ENCODE measurements at places on chromosomes 3 and 15. TPM values are rescaled to one million over a fixed set of nuclear protein-coding genes. Genes with fewer than 3 reads are reported as not detected.
A peak's percentile ranks its signal among the peaks of the same experiment; 100 is the strongest.

GPR160 gene
- total RNA-seq: 2.8 TPM

COL8A1 gene
- total RNA-seq: 5.3 TPM

GP9 gene
- total RNA-seq: not detected

STARD9 gene
- 2.2 TPM for total RNA-seq

SECISBP2L gene
- total RNA-seq: 8.2 TPM

P2RY1 gene
- 5.6 TPM for total RNA-seq

SI gene
- not detected for total RNA-seq

GP5 gene
- not detected for total RNA-seq

HACD2 gene
- total RNA-seq: 48.7 TPM

KCNMB2 gene
- not detected for total RNA-seq

SELENOT gene
- total RNA-seq: 239 TPM

MELTF gene
- 97.0 TPM for total RNA-seq

CCDC54 gene
- not detected for total RNA-seq

BFSP2 gene
- not detected for total RNA-seq

ZKSCAN7 gene
- 0.10 TPM for total RNA-seq

CNTN6 gene
- total RNA-seq: not detected

CHRNA3 gene
- not detected for total RNA-seq

- no peak for DNase-seq
Observed at GRCh38 chr15:22839046-22839695, 705 bp downstream of the NIPA2 start.

GRCh38 chr3:40875581-40875980, 323.7 kb upstream of the CTNNB1 start:
- DNase-seq: no peak

- DNase-seq: no peak
Observed at GRCh38 chr3:55963601-55964000, 476.5 kb upstream of the WNT5A start.

- no peak for DNase-seq
Observed at GRCh38 chr15:93900476-93901400, 330.6 kb upstream of the MCTP2 start.

GRCh38 chr3:195094191-195094921, 176.6 kb downstream of the XXYLT1 start:
- no peak for DNase-seq

- DNase-seq: no peak
Observed at GRCh38 chr15:83694536-83694935, 40.6 kb downstream of the ADAMTSL3 start.

DNA sequence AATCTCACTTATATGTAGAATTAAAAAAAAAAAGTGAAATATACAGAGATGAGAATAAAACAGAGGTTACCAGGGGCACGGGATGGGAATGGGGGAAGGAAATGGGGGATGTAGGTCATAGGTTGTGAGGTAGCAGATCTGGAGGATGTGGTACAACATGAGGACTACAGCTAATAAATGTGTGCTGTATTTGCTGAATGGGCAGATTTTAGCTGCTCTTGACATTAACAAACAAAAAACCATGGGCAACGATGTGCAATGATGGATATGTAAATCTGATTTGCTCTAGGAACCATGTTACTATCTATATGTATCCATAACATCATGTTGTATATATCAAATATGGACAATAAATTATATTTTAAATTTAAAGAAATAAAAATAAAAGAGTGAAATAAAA, 87.4 kb downstream of the FGF12 start:
- DNase-seq: no peak

GRCh38 chr3:49020330-49021212, 1.4 kb upstream of the NDUFAF3 start:
- DNase-seq: no peak

DNA sequence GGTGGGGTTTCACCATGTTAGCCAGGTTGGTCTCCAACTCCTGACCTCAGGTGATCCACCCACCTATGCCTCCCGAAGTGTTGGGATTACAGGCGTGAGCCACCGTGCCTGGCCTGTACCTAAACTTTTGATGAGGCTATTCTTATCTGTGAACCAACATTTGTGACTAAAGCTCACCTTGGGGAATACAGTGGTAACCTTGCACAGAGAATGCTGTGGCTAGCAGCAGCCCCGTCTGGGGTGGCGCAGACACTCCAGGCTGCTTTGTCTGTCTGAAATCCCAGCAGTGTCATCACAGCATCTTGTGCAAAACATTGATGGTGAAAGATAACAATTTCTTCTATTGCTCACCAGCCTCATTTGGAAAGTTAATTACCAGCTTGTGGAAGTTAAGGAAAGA, 58.9 kb downstream of the CMTM8 start:
- no peak for DNase-seq

- DNase-seq: peak; percentile 44
Observed at GRCh38 chr3:184156522-184156955, 1.4 kb downstream of the DVL3 start.

DNA sequence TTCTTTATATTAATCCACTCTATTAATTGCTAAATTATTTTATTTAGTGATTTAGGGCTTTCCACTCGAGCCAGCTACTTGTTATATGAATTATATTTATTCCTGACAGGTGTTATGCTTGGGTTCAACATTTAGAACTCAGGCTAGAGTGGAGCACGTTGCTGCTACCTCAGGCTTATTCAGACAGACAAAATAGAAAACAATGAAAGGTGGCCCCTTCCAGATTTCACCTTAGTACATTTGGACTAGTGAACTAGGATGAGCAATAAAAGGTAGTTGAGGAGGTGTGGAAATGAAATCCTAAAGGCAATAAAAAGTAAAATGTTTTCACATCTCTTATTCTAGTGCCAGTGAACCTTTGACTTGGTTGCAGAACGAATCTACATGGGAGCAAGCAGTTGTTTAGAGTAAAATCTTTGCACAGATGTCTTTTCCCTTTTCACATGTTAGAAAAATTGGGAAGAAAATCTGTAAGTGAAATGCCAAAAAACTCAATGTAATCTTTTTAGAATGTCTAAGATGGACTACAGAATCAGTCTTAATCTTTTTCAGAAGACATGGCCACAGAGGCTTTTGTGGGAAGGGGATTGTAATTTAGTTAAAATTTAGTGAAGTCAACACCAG, 63.8 kb downstream of the AKAP13 start:
- no peak for DNase-seq

GRCh38 chr3:94001191-94001590, 21.2 kb downstream of the ARL13B start:
- DNase-seq: no peak

- no peak for DNase-seq
Observed at GRCh38 chr3:53996141-53996874, 104.6 kb upstream of the SELENOK start.

- DNase-seq: no peak
Observed at GRCh38 chr3:66531256-66531655, 30.4 kb upstream of the LRIG1 start.

DNA sequence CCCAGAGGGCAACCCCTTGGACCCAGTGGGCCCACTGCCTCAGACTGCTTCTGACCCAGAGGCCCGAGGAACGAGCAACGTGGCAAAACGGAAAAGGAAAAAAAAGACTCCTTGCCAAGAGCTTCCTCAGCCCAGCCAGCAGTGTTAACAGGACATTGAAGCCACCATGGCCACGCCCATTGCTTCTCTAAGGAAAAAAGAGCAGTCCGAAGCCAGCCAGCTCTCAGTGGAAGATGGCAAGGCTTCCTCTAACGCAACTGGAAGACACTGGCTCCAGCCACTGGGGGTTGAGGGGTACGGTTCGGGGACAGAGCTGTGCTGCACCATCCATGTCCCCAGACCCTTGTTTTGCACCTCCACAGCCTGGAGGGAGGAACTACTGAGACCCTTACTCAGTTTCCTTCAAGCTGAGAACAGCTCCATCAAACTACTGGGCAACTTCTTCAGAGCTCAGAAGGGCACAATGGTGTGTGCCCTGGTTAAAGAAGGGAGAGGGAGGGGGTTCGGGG, 10.7 kb downstream of the BMF start:
- DNase-seq: no peak

DNA sequence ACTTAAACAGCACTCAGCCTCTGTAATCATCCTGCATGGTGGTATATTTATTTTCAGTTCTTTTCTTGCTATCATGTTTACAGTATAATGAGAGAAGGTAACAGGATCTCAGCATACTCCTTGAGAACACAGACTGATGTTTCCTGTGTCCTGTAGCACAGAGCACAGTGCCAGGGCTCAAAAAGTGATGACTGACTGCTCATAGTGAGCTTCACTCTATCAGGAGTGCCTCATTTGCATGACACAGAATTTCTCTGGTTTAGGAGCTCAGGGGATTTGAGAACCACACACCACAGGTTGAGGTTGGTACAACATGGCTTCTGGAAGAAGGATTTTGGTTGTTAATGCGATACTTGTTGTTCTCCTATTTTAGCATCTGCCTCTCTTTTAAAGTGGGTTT, 68.5 kb upstream of the SLC2A2 start:
- no peak for DNase-seq

GRCh38 chr15:69920221-69920620, 177.5 kb downstream of the TLE3 start:
- no peak for DNase-seq

GRCh38 chr3:25575001-25575400, 89.7 kb downstream of the TOP2B start:
- DNase-seq: no peak

- peak; percentile 74 for DNase-seq
Observed at GRCh38 chr3:71062952-71063772, 520.4 kb downstream of the FOXP1 start.

DNA sequence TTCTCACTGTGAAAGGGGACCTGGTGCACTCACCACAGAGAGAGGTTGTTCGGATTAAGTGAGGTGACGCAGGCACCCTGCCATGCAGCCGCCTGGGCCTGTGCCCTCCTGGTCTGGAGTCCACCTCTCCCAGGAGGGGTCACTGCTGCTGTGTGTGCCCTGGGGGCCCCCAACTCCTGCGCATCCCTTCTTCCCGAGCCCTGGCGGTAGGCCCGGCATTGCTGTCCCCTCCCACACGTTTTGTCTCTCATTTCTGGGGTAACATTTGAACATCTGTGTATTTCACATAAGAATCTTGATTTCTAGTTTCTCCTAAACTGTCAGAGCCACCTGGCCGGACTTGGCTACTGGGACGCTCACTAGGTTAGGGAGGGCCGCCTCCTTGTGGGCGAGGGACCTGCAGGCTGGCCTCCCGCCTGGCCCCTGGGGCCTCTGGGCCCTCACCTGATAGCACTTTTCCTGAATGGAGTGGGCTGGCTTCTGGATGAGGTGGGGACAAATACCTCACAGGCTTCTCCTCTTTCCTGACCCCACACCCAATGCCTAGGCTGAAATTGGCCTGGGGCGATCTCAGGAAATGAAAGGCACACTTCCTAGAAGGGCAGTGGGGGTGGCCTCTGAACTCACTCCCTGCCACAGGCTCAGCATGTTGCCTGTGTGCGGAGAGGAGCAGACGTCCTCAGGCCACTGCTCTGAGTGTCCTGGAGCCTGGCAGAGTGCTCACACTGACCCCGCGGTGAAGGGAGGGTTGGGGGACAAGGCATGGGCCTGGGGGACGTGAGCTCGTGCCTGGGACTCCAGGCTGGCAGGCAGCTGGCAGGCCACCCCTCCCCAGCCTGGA, 104.2 kb upstream of the PRR23E start:
- no peak for DNase-seq

- no peak for DNase-seq
Observed at GRCh38 chr15:76376029-76376428, 39.5 kb downstream of the ISL2 start.

DNA sequence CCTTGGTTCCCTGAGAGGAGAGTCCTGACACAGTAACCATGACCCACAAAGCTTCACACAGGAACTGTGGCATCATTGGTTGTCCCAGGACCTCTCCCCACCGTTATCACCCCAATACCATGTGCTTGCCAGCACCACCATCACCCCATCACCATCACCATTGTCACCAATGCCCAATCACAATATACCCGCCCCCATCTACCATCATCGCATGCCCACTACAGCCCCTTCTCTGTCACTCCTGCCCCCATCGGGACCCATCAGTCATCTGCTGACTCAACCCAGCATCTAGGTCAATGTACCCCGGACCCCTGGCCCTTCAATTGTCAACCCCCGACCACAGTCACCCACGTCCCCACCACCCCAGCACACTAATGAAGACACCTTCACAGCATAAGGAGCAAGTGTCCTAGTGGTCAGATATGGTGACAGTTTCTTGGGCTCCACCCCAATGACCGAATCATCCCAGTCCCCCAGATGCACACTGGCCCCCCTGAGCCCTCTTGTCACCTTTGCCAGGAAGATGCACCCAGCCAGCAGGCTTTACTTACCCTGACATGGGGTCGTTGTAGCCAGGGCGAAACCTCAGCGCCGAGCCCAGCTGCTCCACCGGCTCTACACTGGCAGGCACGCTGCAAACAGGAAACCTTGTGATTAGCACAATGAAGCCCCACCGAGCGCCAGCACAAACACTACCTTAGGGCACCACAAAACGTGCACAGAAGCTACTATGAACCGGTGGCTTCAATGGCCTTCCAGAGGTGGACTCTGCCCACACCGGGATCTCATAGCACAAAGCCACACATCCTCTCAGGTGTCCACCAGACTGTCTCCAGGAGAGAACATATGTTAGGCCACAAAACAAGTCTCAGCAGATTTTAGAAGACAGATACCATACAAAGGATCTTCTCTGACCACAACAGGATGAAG, 25.1 kb downstream of the SHISA5 start:
- DNase-seq: no peak

DNA sequence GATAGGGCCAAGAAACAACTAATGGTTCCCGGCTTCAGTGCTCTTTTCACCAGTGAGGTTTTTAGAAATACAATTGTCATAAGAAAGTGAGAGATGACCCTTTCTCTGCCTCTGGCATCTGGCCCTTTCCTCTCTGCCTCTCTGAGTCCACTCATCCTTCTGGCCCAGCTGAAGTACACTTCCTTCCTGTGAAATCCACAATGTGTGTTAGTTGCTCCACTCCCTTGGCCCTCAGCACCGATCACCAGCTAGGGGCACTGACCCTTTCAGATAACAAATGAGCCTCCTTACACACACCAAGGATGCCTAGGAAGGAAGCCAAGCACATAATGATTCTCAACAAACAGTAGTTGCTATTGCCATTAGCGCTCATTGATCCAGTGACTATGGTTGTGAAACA, 2.9 kb upstream of the CAV3 start:
- DNase-seq: no peak

- DNase-seq: no peak
Observed at GRCh38 chr3:71893702-71894479, 108.9 kb upstream of the PROK2 start.

- DNase-seq: no peak
Observed at GRCh38 chr15:59887211-59887610, 116.9 kb upstream of the FOXB1 start.

DNA sequence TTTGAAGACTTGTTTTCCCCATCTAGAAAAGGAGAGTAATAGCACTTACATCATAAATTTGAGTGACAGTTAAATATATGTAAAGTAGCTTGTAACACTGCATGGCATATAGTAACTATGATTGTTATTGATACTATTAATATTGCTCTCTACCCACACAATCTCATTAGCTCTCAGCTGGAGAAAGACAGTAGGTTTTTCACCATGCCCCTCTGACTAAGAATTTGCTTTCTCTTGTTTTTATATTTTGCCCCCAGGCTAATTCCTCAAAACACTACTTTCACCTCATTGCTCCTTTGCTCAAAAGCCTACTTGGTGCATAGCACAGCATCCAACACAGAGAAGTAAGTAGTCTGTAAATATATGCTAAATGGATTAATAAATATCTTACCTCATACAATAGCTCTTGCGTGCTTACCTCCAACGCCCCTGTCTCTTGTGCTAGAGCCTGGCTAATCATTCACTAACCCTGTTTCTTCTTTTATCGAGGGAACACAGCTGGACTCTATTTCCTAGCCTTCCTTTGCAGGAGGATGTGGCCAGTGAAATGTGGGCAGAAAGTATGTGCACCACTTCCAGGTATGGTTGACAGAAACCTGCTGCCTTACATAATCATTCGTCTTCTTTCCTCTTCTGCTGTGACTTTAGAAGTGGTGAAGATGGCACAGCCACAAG, 190.0 kb downstream of the PLCH1 start:
- peak; percentile 55 for DNase-seq

Data from HT1080 (cell line).